SW 1271 (cell line): ENCODE measurements at places on chromosomes 3 and 15.
A peak's percentile ranks its signal among the peaks of the same experiment; 100 is the strongest.

DNA sequence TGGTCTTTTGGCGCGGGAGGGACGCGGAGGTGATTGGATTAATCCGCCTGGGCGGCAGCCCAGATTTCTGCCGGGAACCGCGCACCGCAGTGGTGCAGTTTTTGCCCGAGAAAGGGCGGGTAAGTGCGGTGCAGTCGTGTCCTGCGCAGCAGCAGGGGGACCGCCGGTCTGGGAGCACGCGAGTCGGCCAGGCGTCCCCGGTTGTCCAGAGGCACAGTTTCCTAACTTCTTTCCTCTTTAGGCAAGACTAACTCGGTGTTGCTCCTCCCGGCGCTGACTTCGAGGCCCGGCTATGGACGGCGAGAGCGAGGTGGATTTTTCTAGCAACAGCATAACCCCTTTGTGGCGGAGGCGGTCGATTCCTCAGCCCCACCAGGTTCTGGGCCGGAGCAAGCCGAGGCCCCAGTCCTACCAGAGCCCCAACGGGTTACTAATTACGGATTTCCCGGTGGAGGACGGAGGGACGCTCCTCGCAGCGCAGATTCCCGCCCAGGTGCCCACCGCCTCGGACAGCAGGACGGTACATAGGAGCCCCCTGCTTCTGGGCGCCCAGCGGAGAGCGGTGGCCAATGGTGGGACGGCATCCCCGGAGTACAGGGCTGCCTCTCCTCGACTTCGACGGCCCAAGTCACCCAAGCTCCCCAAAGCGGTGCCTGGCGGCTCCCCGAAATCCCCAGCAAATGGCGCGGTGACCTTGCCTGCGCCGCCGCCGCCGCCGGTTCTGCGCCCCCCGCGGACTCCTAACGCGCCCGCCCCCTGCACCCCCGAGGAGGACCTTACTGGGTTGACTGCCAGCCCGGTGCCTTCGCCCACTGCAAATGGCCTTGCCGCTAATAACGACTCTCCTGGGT, 736 bp downstream of the ARHGEF26 start:
- DNase-seq: no peak

DNA sequence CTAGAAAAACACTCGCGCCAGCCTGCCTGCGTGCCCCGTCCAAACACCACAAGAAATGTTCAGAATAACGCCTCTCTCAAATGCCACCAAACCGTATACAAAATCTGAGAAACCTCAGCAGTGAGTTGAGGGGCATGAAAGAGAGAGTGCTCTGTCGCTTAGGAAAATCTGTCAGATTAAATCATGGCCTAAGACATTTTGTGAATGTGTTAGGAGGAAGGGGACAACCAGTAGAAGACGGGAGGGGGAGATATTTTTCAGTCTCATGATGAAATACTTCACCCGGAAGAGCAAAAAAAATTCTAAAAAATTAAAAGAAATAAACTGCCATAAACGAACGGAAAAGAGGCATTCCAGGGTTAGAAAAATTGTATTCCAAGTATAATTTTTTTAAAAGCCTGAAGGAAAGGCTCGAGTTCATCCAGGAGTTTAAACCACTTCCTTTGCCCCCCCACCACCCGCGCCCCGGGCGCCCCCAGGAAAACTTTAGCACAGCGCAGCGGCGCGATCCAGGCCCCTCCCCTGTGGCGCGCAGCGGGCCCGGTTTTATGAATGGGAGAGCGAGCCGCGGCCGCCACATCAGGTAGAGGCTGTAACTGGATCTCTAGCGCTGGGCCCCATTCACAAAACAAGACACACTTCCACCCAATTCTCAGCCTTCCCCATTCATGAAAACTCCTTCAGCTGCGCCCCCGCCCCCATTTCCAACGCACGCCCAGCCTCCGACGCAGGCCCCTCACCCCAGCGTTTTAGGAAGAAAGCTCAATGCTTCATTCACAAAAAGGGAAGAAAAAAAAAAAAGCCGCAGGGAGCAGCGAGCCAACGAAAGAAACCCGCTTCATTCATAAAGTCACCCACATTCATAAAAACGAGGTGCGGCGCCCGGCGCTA, 1.4 kb downstream of the ETV5 start:
- DNase-seq: peak; percentile 19

GRCh38 chr3:50411229-50411628, 51.9 kb upstream of the TMEM115 start:
- no peak for DNase-seq

DNA sequence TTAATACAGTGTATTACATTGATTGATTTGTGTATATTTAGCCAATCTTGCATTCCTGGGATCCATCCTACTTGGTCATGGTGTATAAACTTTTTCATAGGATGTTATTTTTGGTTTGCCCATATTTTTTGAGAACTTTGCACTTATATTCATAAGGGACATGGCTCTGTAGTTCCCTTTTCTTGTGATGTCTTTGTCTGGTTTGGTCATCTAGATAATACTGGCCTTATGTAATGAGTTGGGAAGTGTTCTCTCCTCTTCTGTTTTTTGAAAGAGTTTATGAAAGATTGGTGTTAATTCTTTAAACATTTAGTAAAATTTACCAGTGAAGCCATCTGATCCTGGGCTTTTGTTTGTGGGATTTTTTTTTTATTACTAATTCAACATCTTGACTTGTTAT, 9.6 kb downstream of the CHST13 start:
- DNase-seq: no peak

DNA sequence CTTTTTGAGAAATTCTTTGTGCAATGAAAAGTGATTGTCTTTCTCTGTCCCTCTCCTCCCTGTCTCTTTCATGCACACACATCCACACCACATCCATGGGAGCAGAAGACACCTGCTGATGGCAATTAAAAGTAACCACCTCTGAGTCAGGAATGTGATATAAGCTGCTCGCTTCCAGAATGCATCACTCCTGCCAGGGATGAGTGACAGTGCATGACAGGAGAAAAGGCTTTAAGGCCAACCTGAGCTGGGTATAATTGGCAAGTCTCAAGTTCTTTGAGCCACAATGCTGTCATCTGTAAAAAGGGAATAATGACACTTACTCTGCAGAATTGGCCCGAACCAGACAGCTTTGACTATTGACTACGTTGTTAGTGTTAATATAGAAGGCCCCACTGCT, 59.6 kb downstream of the UBP1 start:
- DNase-seq: no peak

- DNase-seq: no peak
These were observed 382.5 kb upstream of the CBLB start for GRCh38 chr3:106251160-106251892.

DNA sequence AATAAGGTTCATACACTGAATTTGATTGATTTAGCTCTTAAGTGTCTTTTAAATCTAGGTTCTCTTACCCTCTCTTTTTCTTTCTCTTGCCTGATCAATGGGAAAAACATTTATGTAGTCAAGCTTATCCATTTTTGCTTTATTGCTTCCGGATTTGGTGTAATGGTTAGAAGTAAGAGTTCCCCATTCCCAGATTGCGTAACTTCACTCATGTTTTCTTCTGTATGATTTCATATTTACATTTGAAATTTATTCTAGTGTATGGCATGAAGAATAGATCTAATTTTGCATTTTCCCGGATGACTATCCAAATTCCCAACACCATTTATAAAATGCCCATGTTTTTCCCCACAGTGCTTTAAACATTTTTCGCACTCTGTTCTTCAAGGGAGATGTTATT, 27.9 kb upstream of the SV2B start:
- DNase-seq: no peak

- DNase-seq: peak; percentile 76
These were observed 45.0 kb downstream of the SUCNR1 start for GRCh38 chr3:151918253-151919029.

DNA sequence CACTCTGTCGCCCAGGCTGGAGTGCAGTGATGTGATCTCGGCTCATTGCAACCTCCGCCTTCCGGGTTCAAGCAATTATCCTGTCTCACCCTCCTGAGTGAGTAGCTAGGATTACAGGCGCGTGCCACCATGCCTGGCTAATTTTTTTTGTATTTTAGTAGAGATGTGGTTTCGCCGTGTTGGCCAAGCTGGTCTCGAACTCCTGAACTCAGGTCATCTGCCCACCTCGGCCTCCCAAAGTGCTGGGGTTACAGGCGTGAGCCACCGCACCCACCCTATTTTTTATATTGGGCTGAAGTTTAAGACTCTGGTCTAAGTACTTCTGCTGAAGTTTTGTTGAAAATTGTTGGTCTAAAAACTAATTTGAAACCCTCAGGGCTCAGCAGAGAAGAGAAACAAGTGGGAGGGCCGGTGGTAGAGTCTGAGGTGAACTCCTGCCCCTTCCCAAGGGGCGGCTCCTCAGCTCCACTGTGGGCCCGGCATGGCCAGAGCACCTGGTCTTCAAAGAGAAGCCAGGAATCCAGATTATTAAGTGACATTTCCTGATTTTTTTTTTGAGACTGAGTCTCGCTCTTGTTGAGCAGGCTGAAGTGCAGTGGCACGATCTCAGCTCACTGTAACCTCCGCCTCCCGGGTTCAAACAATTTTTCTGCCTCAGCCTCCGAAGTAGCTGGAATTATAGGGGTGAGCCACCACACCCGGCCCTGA, 4.0 kb downstream of the HDAC11 start:
- DNase-seq: no peak

- no peak for DNase-seq
These were observed 1264.3 kb upstream of the ALCAM start for GRCh38 chr3:104102386-104102785.

GRCh38 chr3:69770976-69771634, 31.8 kb downstream of the MITF start:
- no peak for DNase-seq

- DNase-seq: no peak
These were observed 295.3 kb downstream of the TLE3 start for GRCh38 chr15:69802432-69802831.

DNA sequence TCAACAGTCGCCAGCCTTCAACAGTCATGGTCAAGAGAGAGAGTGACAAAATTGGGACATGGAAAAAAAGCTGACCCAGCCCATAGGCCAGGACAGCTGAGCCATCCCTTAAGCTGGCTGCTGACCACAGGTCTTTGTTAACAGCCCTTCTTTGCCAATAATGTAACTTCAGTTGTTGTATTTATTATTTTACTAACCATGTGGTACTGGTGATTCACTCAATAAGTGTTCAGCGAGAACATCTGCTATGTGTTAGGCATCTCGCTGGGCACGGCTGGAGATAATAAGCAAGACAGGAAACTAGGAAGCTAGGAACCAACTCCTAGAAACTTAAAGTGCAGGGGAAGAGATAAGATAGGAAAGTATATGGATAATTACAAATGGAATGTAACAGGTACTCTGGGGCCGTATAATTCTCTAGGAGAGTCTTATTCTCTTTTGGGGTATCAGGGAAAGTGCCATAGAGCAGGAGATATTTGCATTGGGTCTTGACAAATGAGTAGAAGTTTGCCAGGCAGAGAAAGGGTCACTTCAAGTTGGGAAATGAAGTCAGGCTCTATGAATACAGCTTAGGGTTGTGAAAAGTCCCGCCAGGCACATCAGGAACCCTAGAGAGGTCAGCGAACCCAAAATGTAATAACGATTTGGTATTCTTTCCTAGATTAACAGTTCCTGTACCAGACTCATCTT, 84.0 kb upstream of the TRA2B start:
- DNase-seq: peak; percentile 36

GRCh38 chr3:130933801-130934345, 40.0 kb downstream of the ATP2C1 start:
- DNase-seq: no peak

- no peak for DNase-seq
These were observed 355.5 kb downstream of the OCA2 start for GRCh38 chr15:27743638-27744037.

GRCh38 chr3:156290924-156291271, 170.5 kb downstream of the KCNAB1 start:
- no peak for DNase-seq

DNA sequence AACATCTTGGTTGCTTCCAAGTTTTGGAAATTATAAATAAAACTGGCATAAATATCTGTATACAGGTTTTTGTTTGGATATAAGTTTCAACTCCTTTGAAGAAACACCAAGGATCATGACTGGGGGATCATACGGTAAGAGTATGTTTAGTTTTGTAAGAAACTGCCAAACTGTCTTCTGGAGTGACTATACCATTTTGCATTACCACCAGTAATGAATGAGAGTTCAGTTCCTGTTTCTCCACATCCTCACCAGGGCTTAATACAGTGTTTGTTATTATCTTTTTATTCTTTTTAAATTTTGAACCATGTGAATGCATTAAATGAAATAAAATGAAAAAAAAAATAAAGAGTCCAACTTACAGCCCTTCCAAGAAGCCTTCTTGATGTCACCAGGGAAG, 3.7 kb upstream of the ANKUB1 start:
- DNase-seq: no peak

GRCh38 chr3:65665915-65666314, 372.8 kb downstream of the MAGI1 start:
- DNase-seq: no peak

DNA sequence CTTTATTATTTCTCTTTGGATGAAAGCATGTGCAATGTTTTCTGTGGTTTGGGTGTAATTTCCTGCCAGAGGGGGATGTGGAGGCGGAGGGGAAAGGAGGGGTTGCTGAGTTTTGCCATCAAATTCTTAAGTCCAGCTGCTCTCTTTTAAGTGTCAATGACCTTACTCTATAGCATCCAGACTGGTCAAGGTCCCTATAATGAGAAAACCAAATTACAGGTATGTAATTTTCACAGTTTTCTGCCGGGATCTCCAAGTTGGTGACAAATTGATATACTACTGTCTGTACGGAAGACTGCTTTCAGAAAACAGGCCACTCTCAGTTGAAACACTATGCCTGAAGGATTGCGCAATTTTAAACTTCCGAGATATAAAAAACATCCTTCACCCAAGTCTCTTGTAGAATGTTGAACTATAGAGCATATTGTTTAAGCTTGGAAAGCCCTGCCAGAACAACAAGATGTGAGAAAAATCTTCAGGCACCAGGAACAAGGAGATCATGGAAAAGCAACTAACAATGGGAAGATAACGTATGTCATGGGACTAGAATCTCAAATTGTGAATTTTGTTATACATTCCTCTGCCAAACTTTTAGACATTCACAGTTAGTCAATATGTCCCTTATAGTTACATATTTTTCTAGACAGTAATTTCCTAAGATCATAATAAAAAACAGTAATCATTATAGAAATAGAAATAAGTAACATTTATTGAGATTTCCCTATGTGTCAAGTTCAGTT, 300.7 kb upstream of the SATB1 start:
- no peak for DNase-seq

- no peak for DNase-seq
These were observed 265.4 kb upstream of the HES1 start for GRCh38 chr3:193870376-193871219.

- no peak for DNase-seq
These were observed 51.2 kb downstream of the THRB start for GRCh38 chr3:24443476-24443875.

DNA sequence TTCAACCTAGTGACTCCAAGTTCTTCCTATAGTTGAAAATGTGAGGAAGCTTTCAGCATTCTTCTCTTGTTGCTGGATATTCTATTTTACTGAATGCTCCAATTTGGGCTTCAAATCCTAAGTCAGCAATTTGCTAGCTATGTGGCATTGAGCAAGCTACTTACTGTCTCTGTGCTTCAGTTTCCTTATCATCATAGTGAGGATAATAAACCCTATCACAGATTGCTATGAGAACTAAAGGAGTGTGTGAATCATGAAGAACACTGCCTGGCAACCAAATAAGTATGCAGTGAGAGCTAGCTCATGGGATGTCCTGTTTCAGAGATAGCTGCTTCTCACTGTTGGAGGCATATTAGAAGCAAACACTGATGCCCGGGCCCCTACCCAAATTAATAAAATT, 163.8 kb upstream of the CDIN1 start:
- DNase-seq: no peak
